ENCODE measurements at places on chromosomes 12 and 14. TPM values are rescaled to one million over a fixed set of nuclear protein-coding genes. Genes with fewer than 3 reads are reported as not detected.

PIANP gene
- 1.7 TPM for total RNA-seq

GRCh38 chr14:99188731-99189191, 83.2 kb downstream of the BCL11B start:
- DNase-seq, result peak; percentile 42

- DNase-seq, result no peak
Observed at GRCh38 chr14:19800282-19801117, 3.1 kb upstream of the OR4N2 start.

GRCh38 chr14:103169954-103170353, 46.7 kb downstream of the TNFAIP2 start:
- DNase-seq, result no peak

LHX5 gene
- 10.2 TPM for total RNA-seq

NRXN3 gene
- 92.6 TPM for total RNA-seq

RERGL gene
- 0.91 TPM for total RNA-seq

GRCh38 chr14:104290756-104291122, 152.4 kb downstream of the KIF26A start:
- DNase-seq, result no peak

RNU6-8 gene
- not detected for total RNA-seq

DNA sequence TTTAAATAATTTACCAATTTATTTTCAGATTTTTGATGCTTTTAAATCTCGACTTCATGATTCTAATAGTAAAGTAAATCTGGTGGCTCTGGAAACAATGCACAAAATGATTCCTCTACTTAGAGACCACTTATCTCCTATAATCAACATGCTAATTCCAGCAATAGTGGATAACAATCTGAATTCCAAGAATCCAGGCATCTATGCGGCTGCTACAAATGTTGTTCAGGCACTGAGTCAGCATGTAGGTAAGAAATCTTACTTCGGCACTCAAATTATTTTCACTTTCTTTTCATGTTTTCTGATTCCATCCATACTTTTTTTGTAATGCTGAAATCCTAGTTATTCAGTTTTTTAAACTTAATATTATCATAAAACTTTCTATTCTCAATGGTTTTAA, 15.5 kb upstream of the PRPF39 start:
- DNase-seq, result no peak

DNA sequence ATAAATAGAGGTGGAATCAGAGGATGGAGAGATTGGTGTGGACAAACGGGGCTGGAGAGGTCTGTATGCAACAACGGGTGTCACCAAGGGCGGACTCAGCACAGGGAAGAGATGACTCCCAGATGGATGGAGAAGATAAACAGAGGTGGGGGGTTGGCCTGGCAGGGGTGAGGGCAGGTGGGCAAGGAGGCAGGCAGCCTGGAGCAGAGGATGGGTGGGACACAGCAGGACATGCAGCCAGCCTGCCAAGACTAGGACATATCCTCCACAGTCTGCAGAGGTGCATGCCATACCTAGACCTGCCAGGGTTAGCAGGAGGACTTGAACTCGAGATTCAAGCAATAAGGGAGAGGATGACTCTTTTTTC, 56.2 kb downstream of the TTC7B start:
- no peak for DNase-seq

DNA sequence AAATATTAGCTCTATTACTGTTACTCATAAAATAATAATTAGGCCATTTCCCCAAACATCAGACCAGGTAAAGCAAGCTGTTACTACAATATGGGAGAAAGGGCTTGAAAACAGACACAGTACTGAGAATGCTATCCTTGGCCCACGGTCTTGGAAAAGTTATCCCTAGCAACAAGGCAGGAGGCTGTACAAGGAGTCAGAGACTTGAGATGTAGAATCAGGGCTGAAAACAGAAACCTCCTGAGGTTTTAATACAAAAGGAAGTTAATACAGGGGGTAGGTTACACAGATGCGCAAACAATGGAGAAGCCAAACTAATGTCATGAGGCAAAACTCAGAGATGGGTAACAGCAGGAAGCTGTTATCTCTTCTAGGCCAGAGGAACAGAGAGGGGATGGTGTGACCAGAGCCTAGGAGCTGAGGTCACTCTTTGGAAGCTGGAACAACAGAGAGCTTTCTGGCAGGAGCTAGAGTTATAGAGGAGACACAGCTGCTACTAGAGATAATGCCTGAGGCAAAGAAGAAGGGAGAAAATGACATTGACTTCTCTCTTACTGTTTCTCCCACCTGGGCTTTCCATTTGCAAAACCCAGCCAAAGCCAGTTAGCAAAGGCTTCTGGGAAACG, 248.8 kb downstream of the SUDS3 start:
- no peak for DNase-seq

DNA sequence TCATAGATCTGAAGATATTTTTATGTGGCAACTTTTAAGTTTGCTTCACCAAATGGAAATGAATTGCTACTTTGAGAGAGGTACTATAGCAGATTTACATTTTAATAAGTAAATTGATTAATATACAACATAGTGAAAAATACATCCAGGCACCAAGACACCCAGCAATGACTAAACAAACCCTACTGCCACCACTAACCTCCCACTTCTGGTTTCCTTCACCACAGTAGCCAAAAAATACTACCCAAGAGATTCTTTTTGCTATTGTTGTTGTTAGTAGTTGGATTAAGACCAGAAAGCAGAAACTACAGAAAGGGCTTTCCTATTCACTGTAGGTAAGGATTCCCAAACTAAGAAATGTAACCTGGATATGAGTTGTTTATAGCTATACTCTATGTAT, 54.1 kb downstream of the COCH start:
- DNase-seq, result no peak

LMNTD1 gene
- total RNA-seq, result 1.1 TPM

Measured in cerebellum (tissue), 4 donors.